C1 segment of cervical spinal cord (tissue), 14 donors: ENCODE measurements at places on chromosomes 7 and 10.

DNA sequence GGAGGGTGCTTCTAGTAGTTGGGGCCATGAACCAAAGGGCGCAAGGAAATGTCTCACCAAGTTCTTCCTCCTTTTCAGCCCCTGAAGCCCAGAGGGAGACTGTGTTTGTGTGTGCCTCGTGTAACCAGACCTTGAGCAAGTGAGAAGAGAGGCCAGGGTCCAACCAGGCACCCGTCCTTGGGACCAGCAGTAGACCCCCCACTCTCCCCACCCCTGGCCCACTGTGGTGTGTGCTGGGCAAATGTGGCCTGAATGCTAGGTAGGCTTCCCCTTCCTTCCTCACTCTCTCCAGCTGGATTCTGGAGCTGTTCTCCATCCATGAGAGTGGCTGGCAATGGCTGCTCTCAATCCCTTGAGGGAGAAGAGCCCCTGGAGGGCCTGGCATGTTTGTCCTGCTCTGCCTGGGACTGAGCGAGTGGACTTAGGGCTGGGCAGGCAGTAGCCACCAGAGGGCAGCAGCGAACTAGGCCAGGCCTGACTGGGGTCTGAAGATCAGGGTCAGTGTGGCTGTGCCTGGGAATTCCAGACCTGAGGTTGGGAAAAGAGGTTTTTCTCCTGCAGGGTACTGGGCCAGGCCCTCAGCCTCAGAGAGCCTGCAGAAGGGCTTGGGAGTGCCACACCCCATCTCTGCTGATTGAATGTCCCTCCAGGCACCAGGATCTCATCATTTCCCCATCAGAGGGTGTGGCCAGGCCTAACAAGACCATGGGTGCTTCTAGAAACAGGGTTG is 12.5 kb downstream of the SFRP5 start:
- DNase-seq: peak; percentile 61

DNA sequence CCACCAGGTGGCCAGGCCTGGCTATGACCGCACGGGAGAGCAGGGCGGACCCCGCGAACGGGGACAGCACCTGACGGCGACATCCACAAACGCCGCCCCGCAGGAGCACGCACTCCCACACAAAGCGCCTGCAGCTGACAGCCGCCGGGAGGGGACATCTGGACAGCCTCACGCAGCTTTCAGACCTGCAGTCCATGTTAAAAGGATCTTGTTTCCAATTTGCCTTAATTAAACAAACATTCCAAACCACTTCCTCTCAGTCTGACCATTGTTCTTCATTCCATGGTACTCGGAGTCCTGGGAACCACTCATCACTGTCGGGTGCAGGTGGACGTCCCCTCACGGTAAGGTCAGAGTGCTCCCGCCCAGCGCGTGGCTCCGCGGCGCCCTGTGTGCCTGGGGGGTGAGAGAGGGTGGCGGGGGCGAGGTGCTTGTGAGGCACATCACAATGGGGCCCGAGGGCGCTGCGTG is 5.9 kb upstream of the GPER1 start:
- DNase-seq: no peak

GRCh38 chr10:123886292-123886691 is 5.3 kb downstream of the CPXM2 start:
- DNase-seq: no peak

- no peak for DNase-seq
Observed at GRCh38 chr7:139743267-139743966, 34.4 kb downstream of the HIPK2 start.

DNA sequence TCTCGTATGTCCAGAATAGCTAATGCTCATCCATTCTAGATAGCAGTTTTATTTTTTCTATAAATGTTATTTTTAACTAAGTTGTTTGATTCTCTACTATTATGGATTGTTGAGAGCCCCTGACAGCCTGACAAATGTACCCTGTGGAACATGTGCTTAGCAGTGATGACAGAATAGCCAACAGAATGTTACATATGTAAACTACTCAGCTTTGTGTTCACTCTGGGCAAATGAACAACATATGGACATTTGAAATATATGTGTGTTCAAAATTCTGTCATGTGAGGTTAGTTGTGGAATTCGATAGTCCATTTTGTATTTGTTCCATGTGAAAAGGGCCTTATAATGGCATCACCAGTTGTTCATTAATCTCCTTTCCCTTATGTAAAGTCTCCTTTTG is 199.7 kb downstream of the EXOC4 start:
- no peak for DNase-seq
